ENCODE measurements at places on chromosomes 6 and 20. TPM values are rescaled to one million over a fixed set of nuclear protein-coding genes. Genes with fewer than 3 reads are reported as not detected.

DNA sequence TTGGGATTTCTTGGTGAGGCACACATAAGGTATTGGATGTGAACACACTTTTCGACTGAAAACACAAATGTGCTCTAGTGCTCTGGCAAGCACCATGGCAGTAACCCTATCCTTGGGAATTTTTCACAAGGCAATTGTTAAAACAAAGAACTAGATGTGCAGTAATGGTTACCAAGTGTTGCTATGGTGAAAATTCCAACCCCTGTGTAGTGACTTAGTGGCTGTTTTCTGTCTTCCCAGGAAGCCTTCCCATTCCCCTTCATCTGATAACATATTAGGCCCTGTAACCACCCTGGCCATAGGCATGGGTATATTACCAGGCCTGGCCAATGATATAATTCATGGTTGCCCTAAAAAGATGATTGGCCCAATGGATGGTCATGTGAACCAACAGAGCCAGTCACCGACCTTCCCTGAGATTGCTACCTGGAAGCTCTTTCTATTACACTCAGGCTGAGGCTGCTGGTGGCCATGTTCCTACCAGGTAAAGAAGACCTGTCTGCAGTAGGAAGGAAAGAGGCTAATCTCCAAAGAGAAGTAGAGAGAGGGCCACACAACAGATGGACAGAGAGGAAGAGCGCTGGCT lies 4.1 kb downstream of the C20orf202 start:
- no peak for ATAC-seq
- peaks cover 6% of the 10 kb centered on the region for H3K27me3 ChIP-seq
- no peak overlapping the region for H3K4me3 ChIP-seq

DNA sequence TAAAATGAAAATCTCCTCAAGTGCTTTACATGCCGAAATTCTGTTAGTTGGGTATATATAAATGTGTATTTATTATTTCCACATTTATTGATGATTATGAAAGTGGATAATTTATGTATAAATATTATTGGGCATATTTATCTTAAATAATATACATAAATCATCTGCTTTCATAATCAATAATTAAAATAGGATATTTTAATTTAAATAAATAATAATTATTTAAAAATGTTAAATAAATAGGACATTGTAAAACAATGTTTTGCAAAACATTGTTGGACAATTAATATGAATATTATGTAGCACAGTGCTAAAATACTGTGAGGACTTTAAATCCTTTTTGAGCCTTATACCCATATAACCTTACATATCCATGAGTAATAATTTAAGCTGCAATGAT lies 786.5 kb upstream of the CITED2 start:
- no peaks in the 10 kb centered on the region for H3K4me1 ChIP-seq
- H3K4me3 ChIP-seq = no peak overlapping the region
- H3K27me3 ChIP-seq = no peaks in the 10 kb centered on the region
- no peak for ATAC-seq

DNA sequence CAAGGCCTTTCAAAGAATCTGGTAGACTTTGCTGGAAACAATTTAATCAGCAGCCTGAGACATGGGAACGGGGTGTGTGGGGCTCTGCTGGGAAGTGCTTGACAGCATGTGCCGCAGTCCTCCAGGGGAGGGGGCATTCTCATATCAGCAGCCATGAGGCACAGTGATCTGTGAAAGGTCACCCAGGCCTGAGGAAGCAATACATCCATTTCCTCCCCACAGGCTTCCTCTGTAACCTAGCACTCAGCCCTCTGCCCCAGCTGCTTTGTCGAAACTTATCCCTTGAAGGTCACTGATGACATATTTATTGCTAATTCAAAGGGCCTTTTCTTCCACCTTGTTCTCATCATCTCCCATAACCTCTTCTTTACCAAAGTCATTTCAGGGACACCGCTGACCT lies 103.3 kb downstream of the TNFAIP3 start:
- H3K4me3 ChIP-seq = peak overlapping the region; percentile 79
- peak; percentile 78 for ATAC-seq
- no peaks in the 10 kb centered on the region for H3K36me3 ChIP-seq
- H3K4me1 ChIP-seq = peaks cover 45% of the 10 kb centered on the region

DNA sequence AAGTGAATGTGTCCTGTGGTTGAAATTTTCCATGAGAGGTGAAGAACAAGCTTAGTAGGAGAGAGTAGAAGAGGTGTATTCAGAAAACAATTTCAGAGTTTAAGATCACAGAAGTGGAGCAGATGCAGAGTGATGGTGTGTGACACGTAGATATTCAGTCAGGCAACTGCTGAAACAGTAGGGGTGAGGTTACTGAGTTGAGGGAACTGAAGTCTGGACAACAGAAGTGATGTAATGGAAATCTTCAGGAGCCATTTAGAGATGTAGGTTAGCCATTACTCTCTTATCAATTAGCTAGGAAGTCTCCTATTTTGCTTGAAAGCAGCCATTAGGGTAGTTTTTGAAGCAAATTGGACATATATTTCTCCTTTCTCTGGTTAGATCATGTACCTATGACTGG lies 584.4 kb downstream of the PKHD1 start:
- H3K4me1 ChIP-seq = no peaks in the 10 kb centered on the region
- ATAC-seq = no peak

- H3K27ac ChIP-seq = peak overlapping the region; percentile 100
- H3K4me3 ChIP-seq = peak overlapping the region; percentile 99
- H3K27me3 ChIP-seq = no peaks in the 10 kb centered on the region
- peaks cover 43% of the 10 kb centered on the region for H3K4me1 ChIP-seq
These were observed 6.1 kb downstream of the PLAGL2 start for GRCh38 chr20:32201296-32201976.

DNA sequence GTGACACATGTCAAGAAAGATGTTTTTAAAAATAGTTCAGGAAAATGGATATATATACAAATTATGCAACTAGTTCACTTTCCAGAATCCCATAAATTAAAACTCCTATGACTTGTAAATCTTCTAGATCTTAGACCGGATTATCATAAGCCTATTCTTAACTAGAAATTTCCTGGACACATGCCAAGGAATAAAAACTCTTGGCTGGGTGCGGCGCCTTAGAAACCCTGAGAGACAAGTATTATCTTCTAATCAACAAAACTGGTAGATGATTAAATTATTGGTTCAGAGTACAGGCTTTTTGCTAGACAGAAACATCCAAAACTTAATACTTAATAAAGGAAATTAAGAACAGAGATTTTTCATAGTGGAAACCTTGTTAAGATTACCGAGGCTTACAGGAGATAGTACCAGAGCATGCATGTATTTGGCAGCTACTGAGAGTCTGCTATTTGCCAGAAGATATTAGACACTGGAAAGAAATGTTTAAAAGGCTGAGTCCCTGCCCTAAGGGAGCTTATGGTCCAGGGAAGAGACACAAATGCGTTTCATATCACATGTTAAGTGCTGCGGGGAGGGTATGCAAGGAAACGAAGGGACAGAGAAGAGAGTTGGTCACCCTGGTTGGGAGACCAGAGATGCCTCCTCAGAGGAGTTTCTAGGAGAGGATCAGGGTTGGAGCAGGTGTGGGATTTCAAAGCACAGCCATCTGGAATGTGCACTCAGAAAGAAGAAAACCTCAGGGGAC lies 46.5 kb upstream of the IFNGR1 start:
- no peaks in the 10 kb centered on the region for H3K36me3 ChIP-seq
- H3K27ac ChIP-seq = no peak overlapping the region
- H3K4me1 ChIP-seq = no peaks in the 10 kb centered on the region
- H3K4me3 ChIP-seq = no peak overlapping the region
- no peak for ATAC-seq

- peaks cover 4% of the 10 kb centered on the region for H3K27me3 ChIP-seq
- no peaks in the 10 kb centered on the region for H3K36me3 ChIP-seq
- no peak overlapping the region for H3K4me3 ChIP-seq
- ATAC-seq = peak; percentile 83
- H3K27ac ChIP-seq = no peak overlapping the region
These were observed 178.8 kb downstream of the SMOC2 start for GRCh38 chr6:168619560-168620314.

- H3K27ac ChIP-seq = peak overlapping the region; percentile 89
- H3K36me3 ChIP-seq = peaks cover 100% of the 10 kb centered on the region
- H3K27me3 ChIP-seq = no peaks in the 10 kb centered on the region
These were observed 22.2 kb downstream of the SAMHD1 start for GRCh38 chr20:36929290-36929689.

GRCh38 chr20:43444107-43444506 lies 13.6 kb upstream of the SRSF6 start:
- H3K4me3 ChIP-seq = no peak overlapping the region
- no peak for ATAC-seq
- H3K27me3 ChIP-seq = peaks cover 4% of the 10 kb centered on the region
- H3K4me1 ChIP-seq = no peaks in the 10 kb centered on the region
- H3K36me3 ChIP-seq = no peaks in the 10 kb centered on the region

GRCh38 chr6:89073014-89073620 lies 7.4 kb upstream of the PNRC1 start:
- H3K36me3 ChIP-seq = no peaks in the 10 kb centered on the region
- H3K27me3 ChIP-seq = no peaks in the 10 kb centered on the region
- peaks cover 4% of the 10 kb centered on the region for H3K4me1 ChIP-seq
- no peak for ATAC-seq
- H3K4me3 ChIP-seq = no peak overlapping the region
- no peak overlapping the region for H3K27ac ChIP-seq

- no peak for ATAC-seq
- H3K4me3 ChIP-seq = no peak overlapping the region
- peaks cover 16% of the 10 kb centered on the region for H3K4me1 ChIP-seq
- H3K36me3 ChIP-seq = peaks cover 21% of the 10 kb centered on the region
These were observed 26.2 kb downstream of the E2F3 start for GRCh38 chr6:20427856-20428255.

- H3K4me3 ChIP-seq = no peak overlapping the region
- no peaks in the 10 kb centered on the region for H3K27me3 ChIP-seq
- no peak for ATAC-seq
- no peaks in the 10 kb centered on the region for H3K36me3 ChIP-seq
- no peak overlapping the region for H3K27ac ChIP-seq
These were observed 49.8 kb downstream of the EYA4 start for GRCh38 chr6:133290930-133291329.

DNA sequence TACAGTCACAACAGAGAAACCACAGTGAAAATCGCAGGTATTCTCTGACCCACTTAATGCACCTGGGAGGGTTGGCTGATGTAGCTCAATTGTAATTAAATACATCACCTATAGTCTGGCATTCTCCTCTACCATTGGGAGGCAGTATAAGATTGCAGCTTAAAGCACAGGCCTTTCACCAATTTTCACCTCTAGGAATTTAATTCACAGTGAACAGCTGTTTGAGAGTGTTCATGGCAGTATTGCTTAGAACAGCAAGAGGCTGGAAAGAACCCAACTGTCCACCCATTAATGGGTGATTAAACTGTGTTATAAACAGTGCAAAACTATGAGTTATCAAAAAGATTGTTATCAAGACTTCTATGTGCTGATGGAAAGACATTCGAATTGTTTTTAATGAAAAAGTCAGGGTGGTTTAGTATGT lies 2.0 kb downstream of the EDEM2 start:
- H3K4me1 ChIP-seq = peaks cover 17% of the 10 kb centered on the region
- peaks cover 74% of the 10 kb centered on the region for H3K36me3 ChIP-seq
- H3K27ac ChIP-seq = peak overlapping the region; percentile 26
- H3K27me3 ChIP-seq = no peaks in the 10 kb centered on the region
- ATAC-seq = peak; percentile 15
- peak overlapping the region; percentile 51 for H3K4me3 ChIP-seq

DNA sequence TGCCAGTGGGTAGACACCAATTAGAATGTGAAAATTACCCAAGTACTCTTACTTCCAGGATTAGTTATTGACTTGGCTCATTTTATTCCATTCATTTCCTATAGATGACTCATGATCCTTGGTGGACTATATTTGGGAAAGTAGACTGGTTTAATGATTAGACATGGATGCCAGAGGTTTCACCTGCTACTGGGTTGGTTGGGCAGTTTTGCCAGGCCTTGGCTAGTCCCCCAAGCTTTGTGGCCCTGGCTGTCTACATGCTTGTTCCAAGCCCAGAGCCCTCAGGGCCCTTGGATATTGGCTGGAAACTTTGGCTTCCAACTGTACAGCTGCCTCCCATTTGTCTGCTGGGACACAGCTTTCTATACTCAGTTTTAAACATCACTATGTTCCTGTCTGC lies 104.1 kb downstream of the ZFP64 start:
- no peak overlapping the region for H3K4me3 ChIP-seq
- H3K27ac ChIP-seq = no peak overlapping the region
- peaks cover 31% of the 10 kb centered on the region for H3K36me3 ChIP-seq
- no peaks in the 10 kb centered on the region for H3K27me3 ChIP-seq
- no peaks in the 10 kb centered on the region for H3K4me1 ChIP-seq

- no peak overlapping the region for H3K4me3 ChIP-seq
- H3K4me1 ChIP-seq = no peaks in the 10 kb centered on the region
- peaks cover 19% of the 10 kb centered on the region for H3K27me3 ChIP-seq
- ATAC-seq = no peak
These were observed 246.8 kb downstream of the QKI start for GRCh38 chr6:163661272-163661671.

DNA sequence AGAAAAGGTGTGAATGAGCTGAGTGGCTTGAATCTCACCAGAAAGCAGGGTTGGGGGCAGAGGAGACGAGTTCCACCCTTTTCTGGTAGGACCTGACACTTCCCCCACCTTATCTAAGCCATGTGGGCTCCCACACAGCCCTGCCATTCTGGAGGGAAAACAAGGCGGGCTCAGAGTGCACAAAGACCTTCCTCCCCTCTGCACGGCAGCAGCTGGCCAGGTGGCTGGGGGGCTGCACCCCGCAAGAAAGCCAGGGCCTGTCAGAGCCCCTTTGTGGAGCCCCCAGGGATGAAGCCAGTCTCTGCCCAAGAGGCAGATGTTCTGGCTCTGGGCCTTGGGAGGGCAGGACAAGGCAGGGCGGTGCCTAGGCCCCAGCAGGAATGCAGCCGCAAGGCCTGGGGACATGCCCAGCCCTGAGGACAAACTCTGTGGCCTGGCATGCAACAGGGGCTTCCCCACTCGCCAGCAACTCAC lies 48.4 kb upstream of the DSN1 start:
- no peaks in the 10 kb centered on the region for H3K36me3 ChIP-seq
- H3K27me3 ChIP-seq = no peaks in the 10 kb centered on the region
- H3K4me1 ChIP-seq = no peaks in the 10 kb centered on the region

DNA sequence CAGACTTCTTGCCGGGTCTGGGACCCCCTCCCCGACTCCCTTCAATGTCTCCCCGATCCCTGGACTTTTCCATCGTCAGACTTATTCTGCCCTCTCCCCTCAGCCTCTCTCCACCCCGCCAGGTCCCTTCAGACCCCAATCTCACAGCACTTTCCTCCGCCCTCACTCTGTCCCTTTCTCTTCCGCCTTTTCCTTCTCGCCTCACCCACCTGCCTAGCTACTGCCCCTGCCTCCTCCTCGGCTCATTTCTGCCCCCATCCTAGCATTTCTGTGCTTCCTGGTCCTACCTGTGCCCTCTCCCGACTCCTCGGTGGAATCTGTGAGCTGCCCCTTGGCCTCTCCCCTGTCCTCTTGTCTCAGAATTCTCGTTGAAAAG lies 616 bp downstream of the CHMP4B start:
- peaks cover 23% of the 10 kb centered on the region for H3K4me1 ChIP-seq
- H3K4me3 ChIP-seq = peak overlapping the region; percentile 98
- no peaks in the 10 kb centered on the region for H3K27me3 ChIP-seq
- H3K27ac ChIP-seq = peak overlapping the region; percentile 100

- no peak overlapping the region for H3K27ac ChIP-seq
- H3K36me3 ChIP-seq = no peaks in the 10 kb centered on the region
- no peak for ATAC-seq
- H3K4me3 ChIP-seq = no peak overlapping the region
- peaks cover 3% of the 10 kb centered on the region for H3K27me3 ChIP-seq
These were observed 315.5 kb downstream of the PRL start for GRCh38 chr6:21981235-21981833.

The VWA7 gene
- total RNA-seq = 2.9 TPM

The ADGRF1 gene
- total RNA-seq = not detected

The MTFR2 gene
- total RNA-seq = 31.0 TPM

The TMEM74B gene
- 6.0 TPM for total RNA-seq

The PRSS16 gene
- total RNA-seq = 2.6 TPM

The HDAC2 gene
- 53.9 TPM for total RNA-seq

The TGM2 gene
- 0.19 TPM for total RNA-seq

The HLA-G gene
- 2.5 TPM for total RNA-seq

The ADGRB3 gene
- 0.05 TPM for total RNA-seq

The MSH5 gene
- total RNA-seq = 82.6 TPM

The OR2J2 gene
- total RNA-seq = not detected

The SLC26A8 gene
- total RNA-seq = not detected
